NCI-H1417 treated with DMSO at 0.1 percent for 48 hours (cell line): ENCODE measurements at places on chromosomes 3 and 15.

- DNase-seq: no peak
Observed at GRCh38 chr3:142021127-142021526, 128.2 kb downstream of the TFDP2 start.

DNA sequence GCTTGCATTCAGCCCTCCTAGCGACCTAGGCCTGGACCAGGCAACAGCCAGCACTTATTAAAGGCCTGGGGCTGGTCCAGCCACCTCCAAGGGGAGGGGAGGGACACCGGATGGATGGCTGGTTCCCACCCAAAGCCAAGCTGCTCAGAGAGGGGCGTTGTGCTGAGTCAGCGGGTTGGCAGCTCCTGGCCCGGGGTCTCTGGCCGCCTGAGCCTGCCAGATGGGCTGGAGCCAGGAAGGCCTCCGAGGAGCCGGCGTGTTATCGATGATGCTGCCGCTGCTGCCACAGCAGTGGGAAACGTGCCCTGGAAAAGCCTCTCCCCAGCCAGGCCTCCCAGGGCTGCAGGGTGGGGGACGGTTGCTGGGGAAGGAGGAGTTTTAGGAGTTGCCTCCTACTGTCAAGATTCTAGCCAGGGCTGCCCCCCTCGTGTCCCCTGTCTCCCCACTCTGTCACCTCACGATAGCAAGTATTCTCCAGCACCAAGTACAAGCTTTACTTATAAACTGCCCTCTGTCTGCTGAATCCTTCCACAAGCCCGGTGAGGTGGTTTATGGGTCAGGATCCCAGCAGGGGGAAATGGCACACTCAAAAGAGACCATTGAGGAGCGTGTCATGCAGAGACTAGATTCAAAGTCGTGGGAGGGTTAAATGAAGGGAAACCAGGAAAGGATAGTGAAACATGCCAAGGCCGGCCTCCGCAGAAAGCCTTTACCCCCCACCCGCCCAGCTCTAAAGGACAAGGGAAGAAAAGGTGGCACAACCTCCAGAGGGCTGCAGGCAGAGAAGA, 43.2 kb upstream of the TSEN2 start:
- DNase-seq: no peak

GRCh38 chr3:52437326-52438103, 7.4 kb downstream of the SEMA3G start:
- no peak for DNase-seq

DNA sequence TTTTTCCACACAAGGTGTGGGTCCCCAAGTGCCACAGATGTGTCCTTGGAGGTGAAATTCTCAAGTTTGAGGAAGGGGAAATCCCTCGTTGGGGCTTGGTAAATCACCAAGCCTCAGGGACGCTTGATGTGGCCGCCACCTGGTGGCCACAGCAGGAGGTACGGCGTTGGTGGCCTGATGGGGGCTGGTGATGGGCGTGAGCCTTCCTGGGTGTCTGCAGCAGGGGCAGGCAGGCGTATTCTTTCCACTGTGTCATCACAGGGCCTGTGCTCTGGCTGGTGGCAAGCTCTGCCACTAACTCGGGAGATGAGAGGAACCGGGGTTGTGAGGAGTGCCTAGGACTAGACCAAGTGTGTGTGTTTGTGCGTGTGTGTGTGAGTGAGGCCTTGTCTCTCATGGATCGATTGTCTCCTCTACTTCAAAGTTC, 4.2 kb downstream of the ACOX2 start:
- no peak for DNase-seq

GRCh38 chr15:65981837-65982626, 112.7 kb downstream of the RAB11A start:
- no peak for DNase-seq

GRCh38 chr3:17901893-17902292, 159.5 kb upstream of the TBC1D5 start:
- no peak for DNase-seq

- no peak for DNase-seq
Observed at GRCh38 chr3:63809607-63810006, 9.5 kb upstream of the C3orf49 start.

DNA sequence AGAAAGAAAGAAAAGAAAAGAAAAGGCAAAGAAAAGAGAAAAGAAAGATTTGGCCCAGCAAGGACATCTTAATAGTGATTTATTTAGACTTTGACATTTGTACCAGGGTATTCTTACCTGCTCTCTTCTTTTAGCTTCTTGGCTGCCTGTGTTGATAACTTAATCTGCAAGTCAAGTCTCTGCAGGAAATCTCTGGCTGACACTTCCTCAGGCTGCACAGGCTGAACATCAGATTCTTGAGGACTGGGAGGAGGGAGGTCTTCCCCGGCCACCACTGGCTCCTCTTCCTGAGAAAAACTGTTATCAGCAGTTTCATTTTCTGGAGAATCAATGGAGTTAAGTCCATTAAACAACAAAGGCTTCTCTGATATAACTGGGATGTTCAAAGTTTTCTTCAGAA, 12.8 kb downstream of the LYSMD2 start:
- DNase-seq: no peak
